ENCODE measurements at places on chromosomes 11 and 22.
A peak's percentile ranks its signal among the peaks of the same experiment; 100 is the strongest.

GRCh38 chr22:44023404-44024287 is 456 bp upstream of the PARVB start:
- DNase-seq: peak; percentile 21

DNA sequence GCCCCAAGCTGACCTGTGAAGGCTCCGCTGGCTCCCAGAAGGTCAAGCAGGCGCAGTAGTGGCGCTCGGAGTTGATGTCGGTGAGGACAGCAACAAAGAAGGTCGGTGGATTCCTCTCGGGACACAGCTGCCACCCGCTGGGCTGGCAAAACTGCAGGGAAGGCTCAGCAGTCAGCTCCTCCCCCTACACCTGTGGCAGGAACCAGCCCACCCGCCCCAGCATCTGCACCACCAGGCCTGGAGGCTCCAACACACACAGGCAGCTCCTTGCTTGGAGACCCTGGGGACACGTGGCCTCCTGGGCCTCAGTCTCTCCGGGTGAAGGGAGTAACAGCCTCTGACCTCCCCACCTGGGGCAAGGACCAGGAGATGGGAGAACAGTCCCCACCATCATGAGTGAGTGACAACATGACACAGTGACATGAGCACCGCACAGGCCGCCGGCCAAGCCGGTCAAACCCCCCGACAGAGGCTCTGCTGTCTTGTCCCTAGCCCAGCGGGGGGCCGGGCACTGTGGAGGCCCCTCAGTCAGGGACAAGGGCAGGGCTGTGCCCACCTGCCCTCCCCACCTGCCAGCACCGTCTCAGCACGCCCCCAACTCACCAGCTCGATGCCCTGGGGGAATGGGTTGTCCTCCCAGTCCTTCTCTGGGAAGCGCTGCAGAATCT is 6.9 kb downstream of the SBF1 start:
- no peak for DNase-seq

DNA sequence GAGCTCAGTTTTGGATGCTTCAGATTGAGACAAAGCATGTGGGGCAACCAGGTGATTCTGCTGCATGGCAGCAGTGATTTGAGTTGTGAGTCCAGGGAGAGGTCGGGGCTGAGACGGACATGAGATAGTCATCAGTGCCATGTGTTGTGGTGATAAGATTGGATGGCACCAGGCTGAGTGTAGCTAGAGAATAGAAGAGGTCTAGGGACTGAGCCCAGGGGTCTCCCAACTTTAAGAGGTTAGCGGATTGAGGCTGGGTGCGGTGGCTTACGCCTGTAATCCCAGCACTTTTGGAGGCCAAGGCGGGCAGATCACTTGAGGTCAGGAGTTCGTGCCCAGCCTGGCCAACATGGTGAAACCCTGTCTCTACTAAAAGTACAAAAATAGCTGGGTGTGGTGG is 6.3 kb upstream of the CTSD start:
- DNase-seq: no peak

- no peak for DNase-seq
Observed at GRCh38 chr11:36848660-36849059, 250.6 kb upstream of the RAG2 start.

DNA sequence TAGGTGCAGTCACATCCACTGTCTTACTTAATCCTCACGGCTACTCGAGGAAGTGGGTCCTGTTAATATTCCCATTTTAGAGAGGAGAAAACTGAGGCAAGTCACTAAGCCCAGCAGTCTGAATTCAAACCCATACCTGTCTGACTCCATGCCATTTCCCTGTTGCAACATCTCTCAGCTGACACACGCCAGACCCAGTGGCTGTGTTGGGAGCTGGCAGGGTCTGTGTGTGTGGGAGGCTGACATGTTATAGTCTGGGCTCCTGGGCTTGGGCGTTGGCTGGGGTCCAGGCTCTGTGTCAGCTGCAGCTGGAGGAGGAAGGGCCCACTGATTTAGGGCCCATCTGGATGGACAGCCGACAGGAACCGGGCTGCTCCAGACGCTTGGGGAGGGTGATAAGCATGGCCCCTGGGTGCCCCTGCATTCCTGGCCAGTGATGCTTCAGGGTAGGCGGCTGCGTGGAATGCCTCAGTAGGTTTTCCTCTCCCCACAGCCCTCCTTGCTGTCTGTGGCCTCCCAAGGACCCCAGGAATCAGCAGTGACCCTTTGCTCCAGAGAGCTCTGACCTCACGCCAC is 562.5 kb downstream of the MN1 start:
- no peak for DNase-seq

DNA sequence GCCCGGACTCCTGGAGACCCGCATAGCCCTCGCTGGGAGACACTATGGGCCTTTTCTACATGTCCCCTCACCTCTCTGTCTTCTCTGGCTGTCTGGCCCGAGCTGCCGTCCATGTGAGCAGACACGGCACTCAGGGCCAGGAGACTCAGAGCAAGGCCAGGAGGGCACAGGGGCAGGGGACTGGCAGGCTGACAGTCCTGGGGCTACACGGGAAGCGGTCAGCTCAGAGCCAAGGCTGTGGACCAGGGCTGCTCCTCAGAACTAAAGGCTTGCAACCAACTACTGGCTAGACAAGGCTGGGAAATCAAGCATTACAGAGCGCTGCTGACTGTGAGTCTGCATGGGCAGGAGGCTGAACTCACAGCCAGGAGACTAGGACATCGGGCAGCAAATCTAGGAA is 56.1 kb upstream of the CDON start:
- DNase-seq: no peak

DNA sequence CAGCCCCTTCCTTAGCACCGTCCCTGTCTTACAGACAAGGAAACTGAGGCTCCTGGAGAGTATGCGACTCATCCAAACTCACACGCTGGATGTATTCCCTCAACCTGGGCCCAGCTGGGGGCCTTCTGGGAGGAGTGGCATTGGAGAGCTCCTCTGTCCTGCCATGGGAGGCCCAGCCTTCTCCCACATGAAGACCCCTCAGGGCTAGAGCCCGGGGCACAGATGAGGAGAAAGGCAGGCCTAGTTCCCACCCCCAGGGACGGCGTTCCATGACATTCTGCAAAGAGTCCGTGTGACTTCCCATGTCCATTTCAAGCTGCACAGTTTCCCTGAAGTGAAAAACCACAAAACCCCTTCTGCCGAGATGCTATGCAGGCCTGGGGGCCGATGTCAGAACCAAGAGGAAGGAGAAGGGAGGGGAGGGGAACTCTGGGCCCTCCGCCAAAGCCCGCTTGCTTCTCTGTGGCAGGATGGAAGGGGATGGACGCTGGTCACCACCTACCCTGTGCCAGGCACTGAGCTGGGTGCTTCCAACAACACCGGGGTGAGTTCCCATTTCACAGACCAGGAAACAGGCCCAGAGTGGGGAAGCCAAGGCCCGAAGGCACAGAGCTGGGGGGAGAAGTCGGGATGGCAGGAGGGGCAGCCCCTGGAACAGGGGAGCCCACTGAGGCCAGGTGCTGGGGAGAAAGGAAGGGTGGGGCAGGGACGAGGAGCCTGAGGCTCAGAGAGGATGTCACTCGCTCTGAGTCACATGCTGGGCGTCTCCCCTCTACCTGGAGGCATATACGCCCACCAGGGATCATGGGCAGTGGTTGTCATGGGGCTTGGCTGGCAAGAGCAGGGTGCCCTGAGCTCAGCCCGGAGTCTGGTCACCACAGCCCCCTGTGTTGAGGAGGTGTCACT is 15.7 kb downstream of the RAC2 start:
- DNase-seq: no peak

GRCh38 chr22:49630448-49630946 is 197.2 kb downstream of the BRD1 start:
- DNase-seq: no peak

DNA sequence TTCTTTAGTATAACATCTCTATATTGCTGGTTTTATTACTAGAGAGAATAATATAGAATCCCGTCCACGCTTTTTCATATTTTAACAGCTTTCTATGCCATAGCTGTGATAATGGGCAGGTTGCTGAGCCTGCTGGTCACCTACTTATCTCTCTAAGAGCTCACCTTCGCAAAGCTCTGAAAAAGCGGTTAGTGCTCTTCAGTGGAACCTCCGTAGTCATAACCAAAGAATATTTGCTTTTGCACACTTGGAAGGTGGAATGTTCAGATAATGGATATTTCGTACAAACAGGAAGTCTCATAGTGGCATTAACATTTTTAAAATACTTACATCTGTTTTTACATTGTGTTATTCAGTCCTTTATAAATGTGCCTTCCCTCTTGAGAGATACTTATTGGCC is 388.9 kb upstream of the ANO3 start:
- no peak for DNase-seq

- no peak for DNase-seq
Observed at GRCh38 chr11:107999759-108000455, 8.8 kb upstream of the CUL5 start.

DNA sequence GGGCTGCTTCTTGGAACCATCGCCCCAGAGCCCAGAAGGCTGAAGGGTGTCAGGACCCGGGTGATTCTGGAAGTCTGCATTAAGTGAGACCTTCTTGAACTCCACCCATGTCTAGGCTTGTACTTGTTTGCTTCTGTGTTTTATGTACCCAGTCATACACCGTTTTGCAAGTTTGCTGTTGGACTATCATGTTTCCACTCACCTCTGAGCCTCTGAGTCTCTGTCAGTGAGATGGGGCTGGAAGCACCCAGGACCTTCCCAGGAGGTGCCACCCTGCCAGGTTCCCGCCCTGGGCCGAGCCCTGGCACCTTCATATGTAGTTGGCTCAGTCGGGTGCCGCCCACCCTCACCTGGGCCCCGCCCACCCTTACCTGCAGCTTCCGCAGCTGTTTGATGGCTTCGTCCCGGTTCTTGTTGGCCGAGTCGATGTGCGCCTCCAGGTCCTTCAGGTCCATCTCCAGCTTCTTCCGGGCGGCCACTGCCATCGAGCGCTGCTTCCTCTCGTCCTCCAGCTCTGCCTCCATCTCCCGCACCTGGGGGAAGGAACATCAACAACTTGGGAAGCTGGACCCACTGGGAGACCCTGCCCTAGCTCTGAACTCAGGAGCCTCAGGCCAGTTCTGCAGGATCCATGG is 35.1 kb downstream of the APOL1 start:
- no peak for DNase-seq

DNA sequence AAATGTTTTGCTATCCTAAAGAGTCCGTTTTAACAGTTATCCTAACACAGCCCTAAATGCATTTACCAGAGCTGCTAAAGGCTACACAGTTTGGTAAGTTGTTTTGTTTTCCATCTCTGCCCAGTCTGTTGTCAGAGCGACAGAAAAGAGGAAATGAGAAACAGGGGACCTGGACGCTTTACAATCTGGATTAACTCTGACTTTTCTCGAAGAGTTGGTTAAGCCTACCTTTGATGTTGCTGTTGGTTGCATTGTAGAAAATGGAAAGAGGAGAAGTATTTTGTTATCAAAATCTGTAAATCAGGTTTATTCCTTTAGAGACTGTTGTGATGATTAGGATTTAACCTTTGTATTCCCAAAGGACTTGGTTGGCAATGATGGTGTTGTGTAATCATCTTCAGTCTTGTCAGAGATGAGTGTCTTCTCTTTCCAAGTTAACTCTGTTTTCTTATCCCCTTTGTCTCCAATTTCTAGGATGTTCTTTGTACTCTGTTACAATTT is 481 bp downstream of the ANGPTL5 start:
- DNase-seq: peak; percentile 30

DNA sequence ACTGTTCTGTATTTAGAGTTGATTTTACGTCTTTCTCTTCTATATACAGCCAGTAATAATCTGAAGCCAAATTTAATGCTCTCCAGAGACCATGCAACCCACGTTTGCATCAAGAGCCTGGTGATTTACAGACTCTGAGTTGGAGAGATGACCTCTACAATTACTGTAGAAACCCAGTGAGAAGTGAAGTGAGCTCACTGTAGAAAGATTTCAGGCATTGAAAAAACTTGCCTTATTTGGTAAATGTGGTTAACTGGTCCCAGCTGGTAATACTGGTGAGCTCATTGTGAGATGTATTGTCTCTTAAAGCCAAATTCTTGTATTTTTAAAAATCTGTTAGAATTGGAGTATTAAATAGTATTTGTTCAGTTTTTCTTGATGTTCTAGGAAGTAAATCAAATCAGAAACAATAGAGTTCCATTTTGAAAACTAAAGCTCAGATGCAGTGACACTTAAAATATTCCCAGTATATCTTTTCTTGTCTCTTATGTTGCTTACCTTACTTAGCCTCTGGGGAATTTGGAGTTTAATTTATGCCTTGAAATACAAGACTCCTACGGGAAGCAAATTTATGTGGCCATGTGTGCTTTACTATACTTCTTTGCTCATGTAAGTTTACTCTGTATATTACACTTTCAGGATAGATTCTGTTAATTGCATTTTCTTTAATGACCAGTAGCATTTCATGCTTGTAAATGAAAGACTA is 189.9 kb downstream of the ARHGAP42 start:
- DNase-seq: no peak

GRCh38 chr11:71268706-71269321 is 16.4 kb upstream of the SHANK2 start:
- DNase-seq: no peak

GRCh38 chr11:108545909-108546501 is 47.6 kb downstream of the EXPH5 start:
- no peak for DNase-seq

DNA sequence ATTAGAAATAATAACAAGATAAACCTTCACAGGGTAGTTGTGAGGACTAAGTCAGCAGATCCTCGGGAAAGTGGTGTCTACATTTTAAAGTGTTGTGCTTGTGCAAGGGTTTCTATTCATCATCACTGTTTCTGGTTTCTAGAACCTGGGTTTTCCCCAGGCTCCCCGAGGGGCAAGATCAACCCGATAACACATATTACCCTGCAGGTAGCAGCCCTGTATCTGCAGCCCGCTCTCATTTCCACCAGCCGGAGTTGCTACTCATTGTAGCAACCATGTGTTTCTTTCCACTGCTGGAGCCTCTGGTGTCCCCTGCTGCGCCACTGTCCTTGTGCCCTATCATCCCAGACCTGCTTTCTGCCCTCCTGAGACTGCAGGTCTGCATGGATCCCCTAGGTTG is 67.0 kb downstream of the MIAT start:
- DNase-seq: no peak

DNA sequence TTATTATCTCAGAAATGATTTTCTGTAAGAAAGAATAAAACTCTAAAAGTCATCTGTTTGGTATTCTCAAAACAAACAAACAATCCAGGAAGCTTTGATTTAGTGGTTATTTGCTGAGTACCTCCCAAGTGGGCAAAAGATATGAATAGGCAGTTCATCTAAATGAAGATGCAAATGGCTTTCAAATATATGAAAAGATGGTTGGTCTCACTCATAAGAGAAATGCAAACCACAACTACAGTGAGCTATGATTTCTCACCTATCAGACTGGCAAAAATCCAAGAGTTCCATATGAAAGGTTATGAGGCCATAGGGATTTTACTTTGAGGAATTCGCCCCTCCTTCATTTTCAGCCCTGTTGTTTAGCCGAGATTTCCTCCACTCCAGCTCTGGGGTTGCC is 11.3 kb upstream of the P2RY2 start:
- no peak for DNase-seq

DNA sequence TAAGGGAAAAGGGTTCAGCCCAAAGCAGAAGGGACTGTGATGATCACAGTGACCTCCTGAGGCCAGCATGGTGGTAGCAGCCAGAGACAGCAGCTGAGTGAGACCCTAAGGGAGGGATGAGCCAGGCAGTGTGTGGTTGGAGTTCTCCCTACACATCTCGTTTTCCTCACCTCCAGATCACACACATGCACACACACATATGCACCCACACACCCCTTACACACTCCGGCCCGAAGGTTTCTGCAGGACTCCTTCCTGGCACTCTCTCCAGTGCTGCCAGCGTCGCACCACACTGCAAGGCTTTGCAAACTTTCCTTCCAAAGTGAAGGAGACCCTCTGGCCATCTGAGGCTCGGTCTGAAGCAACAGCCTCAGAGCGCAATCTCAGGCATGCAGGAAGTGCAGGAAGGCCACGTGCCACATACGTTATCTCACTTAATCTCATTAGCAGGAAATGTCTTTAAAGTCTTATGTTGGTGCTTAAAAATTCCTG is 26.9 kb upstream of the TP53I11 start:
- DNase-seq: no peak

Measured in cerebellum (tissue), 4 donors.